Tibial nerve (tissue), 4 donors: ENCODE measurements at places on chromosomes 1 and 21. TPM values are rescaled to one million over a fixed set of nuclear protein-coding genes. Genes with fewer than 3 reads are reported as not detected.

DNA sequence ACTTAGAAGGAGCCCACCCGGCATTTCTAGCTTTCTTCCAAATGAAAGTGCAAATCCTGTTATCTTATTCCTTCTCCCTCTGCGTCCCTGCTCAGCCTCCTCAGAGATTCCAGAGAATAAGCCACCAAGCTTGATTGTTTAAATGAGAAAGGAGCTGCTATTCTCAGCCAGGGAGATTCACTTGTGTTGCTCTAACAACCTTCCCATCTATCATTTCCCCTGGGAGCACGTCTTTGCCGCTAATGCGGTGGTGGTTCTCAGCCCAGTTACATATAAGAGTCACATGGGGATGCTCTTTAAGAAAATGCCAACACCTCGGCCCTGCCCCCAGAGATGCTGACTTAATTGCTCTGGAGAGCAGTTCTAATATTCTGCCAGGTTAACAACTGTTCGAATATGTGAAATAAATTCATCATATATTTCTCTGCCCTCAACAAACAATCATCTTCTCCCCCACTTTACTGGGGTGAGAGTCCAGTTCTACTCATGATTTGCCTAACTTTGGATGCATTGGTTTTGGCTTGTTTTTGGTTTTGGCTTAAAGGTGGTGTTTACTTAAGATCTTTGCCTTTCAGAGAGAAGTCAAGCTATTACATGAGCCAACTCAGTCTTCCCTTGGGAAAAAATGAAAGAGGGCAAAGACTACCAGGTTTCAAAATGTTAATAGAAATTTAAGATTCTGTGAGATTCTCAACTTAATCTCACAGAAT, 213.9 kb downstream of the SEC16B start:
- H3K27me3 ChIP-seq: no peaks in the 10 kb centered on the region
- no peaks in the 10 kb centered on the region for H3K4me1 ChIP-seq
- H3K4me3 ChIP-seq: no peak overlapping the region
- no peak for DNase-seq

DNA sequence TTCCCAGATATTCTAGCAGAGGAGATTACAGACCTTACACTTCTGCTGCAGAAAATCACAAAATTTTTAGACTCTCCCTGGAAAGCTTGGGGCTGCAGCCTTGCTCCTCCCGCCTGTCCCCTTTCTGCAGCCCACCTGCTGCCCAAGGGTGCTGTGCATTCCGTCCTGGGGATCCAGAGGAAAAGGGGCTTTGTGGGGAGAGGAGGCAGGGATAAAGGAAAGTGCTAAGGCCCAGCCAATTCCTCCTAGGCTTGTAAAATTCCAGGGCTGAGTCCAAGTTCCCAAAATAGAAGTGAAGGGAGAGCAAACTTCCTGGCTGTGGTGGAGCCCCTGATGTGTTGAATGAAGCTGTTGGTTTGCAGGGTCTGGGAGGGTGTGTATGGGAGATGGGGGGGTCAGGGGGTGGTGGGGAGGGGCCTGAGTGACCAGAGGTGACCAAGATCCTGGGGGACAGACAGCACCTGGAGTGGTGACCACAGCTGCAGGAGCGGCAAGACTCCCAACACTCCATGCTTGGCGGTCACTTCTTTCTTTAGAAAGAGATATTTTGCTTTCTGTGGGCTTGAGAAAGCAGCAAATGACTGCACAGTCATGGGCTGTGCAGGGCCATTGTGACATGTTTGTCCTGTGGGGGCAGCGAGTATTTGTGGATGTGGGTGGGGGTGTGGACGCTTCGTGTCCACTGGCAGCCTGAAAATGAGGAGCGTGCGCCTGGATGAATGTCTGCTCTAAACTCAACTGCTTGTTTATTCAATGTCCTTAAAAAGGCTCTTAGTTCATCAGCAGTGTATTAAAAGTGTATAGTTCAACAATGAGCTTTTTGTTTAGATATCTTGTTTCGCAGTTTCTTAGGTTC, 68.4 kb downstream of the TLR5 start:
- no peak overlapping the region for H3K4me3 ChIP-seq
- no peaks in the 10 kb centered on the region for H3K27me3 ChIP-seq
- no peak for DNase-seq
- H3K27ac ChIP-seq: peak overlapping the region; percentile 81
- peaks cover 12% of the 10 kb centered on the region for H3K4me1 ChIP-seq
- no peaks in the 10 kb centered on the region for H3K36me3 ChIP-seq

The VANGL2 gene
- 0.84 TPM for total RNA-seq

- H3K27me3 ChIP-seq: no peaks in the 10 kb centered on the region
- H3K4me3 ChIP-seq: no peak overlapping the region
- no peak overlapping the region for H3K27ac ChIP-seq
- DNase-seq: no peak
- H3K36me3 ChIP-seq: no peaks in the 10 kb centered on the region
- peaks cover 6% of the 10 kb centered on the region for H3K4me1 ChIP-seq
Measured at GRCh38 chr1:89760496-89760895, 60.3 kb upstream of the LRRC8D start.

DNA sequence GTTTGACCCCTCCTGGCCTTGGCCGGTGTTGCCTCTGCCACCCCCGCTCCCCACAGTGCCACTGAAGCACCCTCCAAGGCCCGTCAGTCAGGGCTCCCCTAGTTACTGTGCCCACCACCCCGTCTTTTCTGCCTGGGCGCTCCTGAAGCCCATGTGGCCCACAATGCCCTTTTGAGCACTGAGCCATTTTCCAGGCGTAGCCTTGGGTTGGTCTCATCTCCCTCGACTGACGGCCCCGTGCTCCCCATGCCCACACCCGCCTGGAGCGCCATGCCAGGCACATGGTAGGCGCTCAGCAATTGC, 107.9 kb downstream of the WDR4 start:
- peaks cover 8% of the 10 kb centered on the region for H3K36me3 ChIP-seq
- H3K4me3 ChIP-seq: no peak overlapping the region
- H3K4me1 ChIP-seq: no peaks in the 10 kb centered on the region

DNA sequence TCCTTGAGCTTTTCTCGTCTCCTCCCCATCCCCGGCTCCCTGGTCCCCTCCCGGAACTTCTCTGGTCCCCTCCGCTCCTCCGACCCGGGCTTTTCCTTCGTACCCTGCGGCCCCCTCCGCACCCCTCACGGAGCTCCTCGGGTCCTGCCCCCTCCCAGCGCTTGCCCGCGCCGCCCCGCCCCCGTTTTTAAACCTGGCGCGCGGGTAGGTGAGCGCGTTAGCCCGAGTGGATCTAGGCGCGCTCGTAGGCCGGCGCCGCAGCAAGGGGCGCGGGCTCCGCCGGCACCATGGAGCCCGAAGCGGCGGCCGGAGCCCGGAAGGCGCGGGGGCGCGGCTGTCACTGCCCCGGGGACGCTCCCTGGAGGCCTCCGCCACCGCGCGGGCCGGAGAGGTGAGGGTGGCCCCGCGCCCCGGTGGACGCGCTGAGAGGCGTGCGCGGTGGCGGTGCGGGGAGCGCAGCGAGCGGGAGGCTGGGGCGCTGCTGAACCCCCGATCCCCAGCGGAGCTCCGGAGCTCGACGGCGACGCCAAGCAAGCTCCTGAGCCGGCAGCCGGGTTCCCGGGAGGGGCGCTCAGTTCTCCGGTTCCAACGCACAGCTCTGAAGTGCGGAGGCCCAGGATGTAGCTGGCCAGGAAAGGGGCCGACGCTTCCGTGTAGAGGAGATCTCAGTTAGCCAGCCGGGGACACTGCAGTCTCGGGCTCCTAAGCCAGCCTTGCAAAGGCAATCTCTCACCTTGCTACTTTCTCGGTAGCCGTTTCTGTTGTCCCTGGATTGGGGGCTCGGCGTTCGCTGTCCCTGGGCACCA, at the start of gene RIPPLY3:
RIPPLY3 (plus strand) TSS at position 217 of the 806 bp plus-strand sequence; CDS start at position 288, 71 bp downstream.
- H3K4me1 ChIP-seq: no peaks in the 10 kb centered on the region
- H3K27ac ChIP-seq: no peak within 1 kb of the TSS
- no peaks in the 10 kb centered on the region for H3K36me3 ChIP-seq
- H3K27me3 ChIP-seq: peaks cover 3% of the 10 kb centered on the region

- no peaks in the 10 kb centered on the region for H3K36me3 ChIP-seq
- no peak overlapping the region for H3K27ac ChIP-seq
- H3K27me3 ChIP-seq: no peaks in the 10 kb centered on the region
- H3K4me1 ChIP-seq: peaks cover 41% of the 10 kb centered on the region
Measured at GRCh38 chr21:16181018-16181417, 451.2 kb downstream of the USP25 start.

DNA sequence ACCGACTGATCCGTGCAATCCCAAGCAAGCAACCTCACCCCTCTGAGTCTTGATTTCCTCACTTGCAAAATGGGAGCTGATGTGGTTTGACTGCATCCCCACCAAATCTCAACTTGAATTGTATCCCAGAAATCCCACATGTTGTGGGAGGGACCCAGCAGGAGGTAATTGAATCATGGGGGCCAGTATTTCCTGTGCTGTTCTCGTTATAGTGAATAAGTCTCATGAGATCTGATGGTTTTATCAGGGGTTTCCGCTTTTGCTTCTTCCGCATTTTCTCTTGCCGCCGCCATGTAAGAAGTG, 58.4 kb downstream of the FHAD1 start:
- H3K36me3 ChIP-seq: no peaks in the 10 kb centered on the region
- H3K4me1 ChIP-seq: no peaks in the 10 kb centered on the region
- no peak overlapping the region for H3K27ac ChIP-seq
- H3K4me3 ChIP-seq: no peak overlapping the region

DNA sequence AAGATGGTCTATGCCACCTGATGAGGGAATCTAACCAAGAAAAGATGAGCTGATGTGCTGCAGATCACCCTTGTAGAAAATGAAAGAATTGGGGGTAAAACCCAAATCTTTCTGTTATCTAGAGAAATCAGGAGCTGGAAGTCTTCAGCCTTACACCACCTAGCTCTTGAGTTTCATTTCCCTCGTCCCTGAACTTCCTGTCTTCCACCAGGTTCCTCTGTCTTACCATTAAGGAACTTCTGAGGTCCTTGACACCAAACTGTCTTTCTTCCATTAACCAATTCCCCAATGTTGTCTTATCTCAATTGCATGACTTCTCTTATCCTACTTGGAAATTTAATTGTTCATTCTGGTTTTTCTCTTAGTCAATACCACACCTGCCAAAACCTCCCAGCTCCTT, 31.5 kb downstream of the LPAR3 start:
- H3K36me3 ChIP-seq: no peaks in the 10 kb centered on the region
- no peak overlapping the region for H3K27ac ChIP-seq
- no peaks in the 10 kb centered on the region for H3K4me1 ChIP-seq
- DNase-seq: no peak

DNA sequence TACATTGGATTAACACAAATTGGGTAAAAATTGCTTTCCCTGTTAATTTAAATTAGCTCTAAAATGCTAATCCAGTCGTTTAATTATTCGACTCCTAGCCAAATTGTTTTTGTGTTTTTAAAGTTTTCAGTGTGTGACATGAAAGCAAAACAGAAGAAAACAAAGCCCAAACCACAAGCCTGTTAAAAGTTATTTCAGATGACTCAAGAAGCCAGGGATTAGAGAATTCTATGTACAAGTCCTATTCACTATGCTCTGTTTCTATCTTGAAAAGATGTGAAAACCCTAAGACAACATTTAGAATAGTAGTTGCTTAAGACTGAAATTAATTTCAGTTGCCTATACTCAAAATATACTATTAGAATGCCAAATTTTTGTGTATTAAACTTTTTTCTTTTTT, 294.8 kb upstream of the ADAMTS5 start:
- no peak overlapping the region for H3K4me3 ChIP-seq
- no peak overlapping the region for H3K27ac ChIP-seq
- no peaks in the 10 kb centered on the region for H3K27me3 ChIP-seq

DNA sequence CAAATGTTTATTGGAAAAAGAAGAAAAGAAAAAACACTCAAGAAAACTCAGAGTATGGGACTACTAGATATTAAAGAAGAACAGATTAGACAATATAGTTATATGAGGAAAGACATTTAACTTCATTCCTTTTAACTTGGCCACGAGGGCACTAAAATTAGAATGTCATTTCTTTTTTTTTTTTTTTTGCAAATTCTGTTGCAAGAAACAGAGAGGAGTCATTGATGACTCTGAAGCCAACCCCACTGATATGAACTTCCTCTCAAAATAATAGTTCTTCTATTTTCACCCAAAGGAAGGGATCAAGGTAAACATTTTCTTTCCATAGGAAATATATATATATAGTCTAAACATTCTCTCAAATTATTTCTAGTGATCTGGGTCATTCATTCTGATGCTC, 24.6 kb upstream of the PEX19 start:
- peaks cover 11% of the 10 kb centered on the region for H3K36me3 ChIP-seq
- no peak for DNase-seq
- no peaks in the 10 kb centered on the region for H3K4me1 ChIP-seq
- no peaks in the 10 kb centered on the region for H3K27me3 ChIP-seq

- H3K4me3 ChIP-seq: no peak overlapping the region
- H3K27ac ChIP-seq: no peak overlapping the region
- no peaks in the 10 kb centered on the region for H3K4me1 ChIP-seq
- no peak for DNase-seq
Measured at GRCh38 chr1:239778208-239778813, 313.4 kb upstream of the FMN2 start.

DNA sequence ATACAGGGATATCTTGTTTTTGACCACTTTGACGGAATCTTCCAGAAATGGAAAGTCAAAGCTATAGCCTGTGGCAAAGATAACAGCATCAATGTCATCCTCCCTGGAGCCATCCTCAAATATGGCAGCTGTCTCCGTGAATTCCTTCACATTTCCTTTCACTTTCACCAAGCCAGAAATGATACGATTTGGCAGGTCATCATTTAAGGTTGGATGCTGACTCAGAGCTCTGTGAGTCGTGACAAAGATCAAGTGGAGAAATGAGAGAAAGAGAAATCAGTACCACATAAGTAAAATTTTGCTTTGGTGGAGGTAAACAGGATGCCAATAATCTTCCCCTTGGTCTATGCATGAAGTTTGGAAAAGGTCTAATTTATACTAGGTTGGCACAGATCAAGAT, 23.9 kb downstream of the FMO5 start:
- no peak overlapping the region for H3K4me3 ChIP-seq
- H3K27me3 ChIP-seq: no peaks in the 10 kb centered on the region
- no peak for DNase-seq
- no peaks in the 10 kb centered on the region for H3K4me1 ChIP-seq

- H3K27ac ChIP-seq: no peak overlapping the region
- H3K27me3 ChIP-seq: no peaks in the 10 kb centered on the region
- no peaks in the 10 kb centered on the region for H3K36me3 ChIP-seq
- H3K4me1 ChIP-seq: no peaks in the 10 kb centered on the region
- no peak overlapping the region for H3K4me3 ChIP-seq
- DNase-seq: no peak
Measured at GRCh38 chr1:7609311-7609994, 161.6 kb upstream of the VAMP3 start.

GRCh38 chr1:20325407-20325843, 34.8 kb downstream of the VWA5B1 start:
- DNase-seq: no peak
- peaks cover 15% of the 10 kb centered on the region for H3K4me1 ChIP-seq
